A549 (cell line): ENCODE measurements at places on chromosomes 12 and 14. TPM values are rescaled to one million over a fixed set of nuclear protein-coding genes. Genes with fewer than 3 reads are reported as not detected.
A peak's percentile ranks its signal among the peaks of the same experiment; 100 is the strongest.

The RAB21 gene
- 30.5 to 33.1 TPM (median 32.4 TPM) in 3 replicates for polyA plus RNA-seq

The GLTP gene
- polyA plus RNA-seq, result 16.7 to 16.9 TPM (median 16.9 TPM) in 3 replicates

The ST8SIA1 gene
- polyA plus RNA-seq, result 0.16 to 0.41 TPM (median 0.21 TPM) in 3 replicates

The SLC10A1 gene
- polyA plus RNA-seq, result not detected in 3 replicates

The CLEC14A gene
- polyA plus RNA-seq, result not detected in 3 replicates

- DNase-seq, result peak; percentile 82
These were observed 37.3 kb downstream of the ACTN1 start for GRCh38 chr14:68941820-68942219.

- DNase-seq, result no peak
These were observed 11.5 kb downstream of the GTF2A1 start for GRCh38 chr14:81209167-81209836.

DNA sequence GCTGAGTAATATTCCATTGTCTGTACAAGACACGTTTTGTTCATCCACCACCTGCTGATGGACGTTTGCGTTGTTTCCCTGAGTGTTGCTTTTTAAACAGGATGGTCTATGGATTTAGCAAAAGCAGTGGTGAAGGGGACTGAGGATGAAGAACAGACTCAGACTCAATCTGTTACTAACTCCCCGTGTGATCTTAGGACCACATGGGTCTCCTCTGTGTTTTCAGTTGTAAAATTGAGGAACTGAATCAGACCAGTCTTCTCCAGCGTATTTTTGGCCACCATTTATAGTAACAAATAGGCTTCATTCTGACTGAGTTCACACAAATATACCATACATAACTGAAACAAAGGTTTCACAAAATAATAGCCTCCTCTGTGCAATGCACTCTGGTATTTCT is 85.6 kb downstream of the FOXN3 start:
- DNase-seq, result no peak

- DNase-seq, result peak; percentile 48
These were observed 14.8 kb upstream of the APOF start for GRCh38 chr12:56377310-56377988.
